ENCODE measurements at places on chromosomes 5 and 9.

DNA sequence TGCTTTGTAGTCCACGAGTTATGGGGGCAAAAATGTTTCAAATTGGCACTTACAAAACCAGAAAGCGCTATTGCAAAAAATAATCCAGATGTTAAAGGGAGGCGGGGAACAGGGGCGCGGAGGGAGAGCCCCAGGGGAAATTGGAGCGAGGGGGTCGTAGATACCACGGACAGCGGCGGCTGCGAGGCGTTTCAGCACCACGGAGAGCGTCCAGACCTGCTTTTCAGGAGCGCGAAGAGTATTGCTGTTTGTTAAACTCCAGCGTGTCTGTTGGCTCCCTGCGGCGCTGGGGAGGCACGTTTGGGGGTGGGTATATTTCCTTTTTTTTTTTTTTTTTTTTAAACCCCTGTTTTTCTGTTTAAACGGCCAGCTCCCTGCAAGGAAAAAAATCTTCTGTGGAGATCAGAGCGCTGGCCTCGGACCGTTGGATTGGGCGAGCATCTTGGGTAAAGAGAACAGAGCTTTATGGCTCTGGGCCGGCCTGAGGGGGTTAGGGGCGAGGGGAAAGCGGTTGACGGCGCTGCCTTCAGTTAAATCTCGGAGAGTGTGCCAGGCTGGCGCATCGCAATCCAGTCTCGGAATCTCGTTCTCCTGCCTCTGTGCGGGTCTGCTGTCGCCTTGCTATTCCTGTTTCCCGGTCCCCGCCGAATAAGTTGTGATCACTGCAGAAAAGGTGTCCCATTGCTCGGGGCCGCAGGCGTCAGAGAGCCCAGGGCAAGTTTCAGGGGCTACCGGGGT is at the start of gene GLRA1:
TSS of gene GLRA1 (minus strand) at position 288 of the 738 bp plus-strand sequence. CDS start 302 bp downstream, outside the sequence.
- peak; percentile 84 for DNase-seq

GRCh38 chr9:137421838-137422603 is 941 bp downstream of the EXD3 start:
- no peak for DNase-seq

DNA sequence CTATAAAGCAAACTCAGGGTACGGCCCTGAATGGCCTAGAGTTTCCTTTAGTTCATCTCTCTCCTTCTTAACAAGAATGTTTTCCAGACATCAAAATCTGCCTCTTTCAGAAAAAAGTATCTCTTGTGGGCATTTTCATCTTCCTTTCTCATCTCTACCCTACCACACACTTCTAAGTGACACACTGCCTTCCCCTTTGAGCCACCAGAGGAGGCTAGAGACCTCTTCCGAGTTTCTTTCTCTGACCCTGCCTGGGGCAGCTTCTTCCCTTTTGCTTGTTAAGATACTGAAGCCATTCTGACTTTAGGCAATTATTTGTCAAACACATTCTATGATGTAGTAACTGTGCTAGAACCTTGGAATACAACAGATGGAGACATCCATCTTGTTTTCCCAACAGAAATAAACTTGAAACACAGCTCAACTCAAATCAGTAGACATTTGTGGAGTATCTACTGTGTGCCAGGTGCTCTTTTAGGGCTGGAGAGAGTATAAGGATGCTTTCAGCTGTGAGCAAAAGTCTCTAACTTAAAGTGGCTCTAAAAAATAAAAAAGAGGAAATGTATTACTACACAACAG is 8.6 kb upstream of the SV2C start:
- peak; percentile 54 for DNase-seq

GRCh38 chr5:10903786-10904560 is 142.9 kb upstream of the DAP start:
- no peak for DNase-seq

GRCh38 chr5:106639488-106639887 is 1031.2 kb downstream of the EFNA5 start:
- no peak for DNase-seq

GRCh38 chr9:87271696-87272477 is 225.8 kb upstream of the DAPK1 start:
- DNase-seq = no peak

Measured in hematopoietic multipotent progenitor cell treated with erythropoietin and hydrocortisone succinate and interleukin-3 and kit ligand, for 6 days (in vitro differentiated cells).